ENCODE measurements at places on chromosomes 12 and 14.

DNA sequence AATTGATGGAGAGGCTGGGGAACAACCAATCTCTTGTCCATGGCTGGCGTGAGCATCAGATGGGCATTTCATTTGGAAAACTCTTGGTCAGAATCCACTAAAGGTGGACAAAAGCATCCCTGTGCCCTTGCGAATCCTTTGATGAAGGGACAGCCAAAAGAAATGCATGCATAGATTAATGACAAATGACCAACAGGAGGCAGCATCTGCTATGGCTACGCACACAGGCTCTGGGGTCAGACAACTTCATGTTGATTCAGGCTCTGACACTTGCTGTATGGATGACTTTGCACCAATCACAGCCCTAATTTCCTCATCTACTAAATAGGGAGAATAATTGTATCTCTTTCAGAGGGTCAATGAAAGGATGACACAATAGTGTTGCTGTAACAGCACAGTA lies 117.5 kb downstream of the ASCL4 start:
- DNase-seq = no peak

GRCh38 chr14:77243853-77244252 lies 27.2 kb downstream of the NGB start:
- no peak for DNase-seq

DNA sequence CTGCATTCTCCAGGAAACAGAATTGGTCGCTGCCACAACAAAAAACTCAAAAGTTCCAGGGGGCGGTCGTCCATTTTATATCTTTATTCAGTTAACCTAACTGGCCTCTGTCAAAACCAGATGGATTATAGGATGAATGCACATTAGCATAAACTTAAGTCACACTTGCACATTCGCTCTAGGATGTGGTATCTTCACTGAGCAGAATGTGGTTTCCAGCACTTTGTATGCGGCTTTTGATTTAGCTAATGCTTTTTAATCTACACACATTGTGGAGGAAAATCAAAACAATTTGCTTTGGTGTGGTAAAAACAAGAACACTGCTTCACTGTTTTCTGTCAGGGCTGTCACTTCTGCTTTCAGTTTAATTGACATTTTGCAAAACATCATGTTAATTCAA lies 4.5 kb downstream of the TAS2R50 start:
- no peak for DNase-seq

DNA sequence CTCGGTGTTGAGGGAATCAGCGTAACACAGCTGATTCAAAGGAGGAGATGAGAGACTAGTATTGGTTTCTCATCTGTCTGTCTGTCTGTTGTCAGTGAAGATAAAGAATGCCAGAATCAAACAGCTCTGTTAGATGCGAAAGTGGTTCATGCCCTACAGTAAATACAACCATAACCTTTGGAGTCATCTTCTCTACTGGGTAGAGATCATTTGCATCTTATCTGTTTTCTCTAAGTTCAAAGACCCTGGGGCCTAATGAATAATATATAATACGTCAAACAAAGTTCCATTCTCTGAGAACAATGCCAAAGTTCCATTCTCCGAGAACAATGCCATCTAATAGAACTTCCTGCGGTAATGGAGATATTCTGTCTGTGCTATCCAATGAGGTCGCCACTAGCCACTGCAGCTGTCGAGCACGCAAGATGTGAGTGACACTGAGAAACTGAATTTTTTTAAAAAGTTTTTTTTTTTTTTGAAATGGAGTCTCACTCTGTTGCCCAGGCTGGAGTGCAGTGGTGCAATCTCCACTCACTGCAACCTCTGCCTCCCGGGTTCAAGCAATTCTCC lies 6.6 kb downstream of the IL31 start:
- DNase-seq = no peak

DNA sequence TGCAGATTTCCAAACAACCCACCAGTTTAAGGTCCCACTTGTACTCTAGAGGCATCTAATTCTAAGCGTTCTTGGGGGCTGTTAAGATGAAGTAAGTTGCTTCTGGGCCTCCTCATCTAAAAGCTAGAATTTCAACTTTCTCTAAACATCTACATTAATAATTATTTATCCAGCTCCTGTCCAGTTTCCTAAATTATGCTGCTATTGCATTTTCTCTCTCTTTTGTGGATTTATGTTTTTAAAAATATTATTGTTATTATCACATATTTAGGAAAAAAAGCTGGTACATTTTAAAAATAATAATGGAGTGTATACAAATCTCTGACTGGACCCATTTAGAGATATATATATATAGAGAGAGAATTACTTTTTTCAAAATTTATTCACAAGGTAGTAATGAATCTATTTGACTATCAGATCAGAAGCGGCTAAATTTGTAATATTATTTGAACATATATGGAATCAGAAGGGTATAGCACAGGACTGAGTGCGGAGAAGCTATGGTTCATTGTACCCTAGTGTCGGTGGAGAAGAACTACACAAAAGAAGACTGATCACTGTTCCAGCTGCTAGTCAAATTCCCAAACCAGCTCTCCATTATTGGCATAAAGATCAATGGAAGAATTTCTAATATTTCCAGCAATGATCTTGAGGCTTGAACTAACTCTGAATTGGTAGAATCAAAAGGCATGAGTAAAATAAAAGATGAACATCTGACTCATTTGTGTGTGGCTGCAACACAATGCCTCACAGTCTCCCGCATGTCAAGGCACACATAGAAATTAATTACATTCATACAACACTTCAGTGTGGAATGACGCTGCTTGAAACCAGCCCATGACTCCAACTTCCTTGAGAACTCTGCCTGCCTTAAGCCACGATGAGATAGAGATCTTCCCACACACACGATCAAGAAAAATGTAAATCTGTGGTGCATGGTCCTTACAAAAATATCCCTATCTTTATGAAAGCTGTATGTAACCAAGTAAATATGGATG lies 433.4 kb upstream of the OR4E1 start:
- DNase-seq = no peak

GRCh38 chr12:98343002-98343567 lies 172.3 kb upstream of the TMPO start:
- no peak for DNase-seq

DNA sequence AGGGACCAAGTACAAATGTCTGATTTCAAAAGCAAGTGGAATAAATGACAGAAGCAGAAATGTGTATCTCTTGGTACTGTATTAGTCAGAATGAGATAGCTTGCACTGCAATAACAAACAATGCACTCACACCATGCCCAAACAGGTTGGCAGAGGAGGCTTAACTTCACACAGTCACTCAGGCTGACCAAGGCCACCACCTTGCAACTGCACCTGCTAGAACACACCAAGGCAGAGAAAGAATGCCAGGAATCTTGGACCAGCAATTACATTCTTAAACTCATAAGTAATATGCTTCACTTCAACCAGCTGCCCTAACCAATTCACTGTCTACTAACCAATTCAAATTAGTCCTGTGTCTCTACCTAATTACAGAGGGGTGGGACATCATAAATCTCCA lies 378.3 kb downstream of the BCL11B start:
- no peak for DNase-seq

GRCh38 chr12:57591782-57592325 lies 862 bp downstream of the PIP4K2C start:
- DNase-seq = no peak

DNA sequence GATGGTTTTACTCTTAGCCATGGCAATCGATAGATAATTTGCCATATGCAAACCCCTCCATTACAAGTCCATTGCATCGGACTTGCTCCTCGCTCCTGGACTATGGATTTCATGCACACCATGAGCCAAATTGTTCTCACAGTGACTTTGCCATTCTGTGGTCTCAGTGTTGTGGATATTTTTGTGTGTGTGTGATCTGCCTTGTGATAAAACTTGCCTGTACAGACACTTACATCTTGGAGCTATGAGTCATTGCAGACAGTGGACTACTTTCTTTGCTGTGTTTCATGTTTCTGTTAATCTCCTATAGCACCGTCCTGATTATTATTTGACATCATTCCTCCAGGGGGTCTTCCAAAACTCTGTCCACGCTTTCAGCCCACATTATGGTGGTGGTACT lies 8.4 kb upstream of the OR4K13 start:
- no peak for DNase-seq

DNA sequence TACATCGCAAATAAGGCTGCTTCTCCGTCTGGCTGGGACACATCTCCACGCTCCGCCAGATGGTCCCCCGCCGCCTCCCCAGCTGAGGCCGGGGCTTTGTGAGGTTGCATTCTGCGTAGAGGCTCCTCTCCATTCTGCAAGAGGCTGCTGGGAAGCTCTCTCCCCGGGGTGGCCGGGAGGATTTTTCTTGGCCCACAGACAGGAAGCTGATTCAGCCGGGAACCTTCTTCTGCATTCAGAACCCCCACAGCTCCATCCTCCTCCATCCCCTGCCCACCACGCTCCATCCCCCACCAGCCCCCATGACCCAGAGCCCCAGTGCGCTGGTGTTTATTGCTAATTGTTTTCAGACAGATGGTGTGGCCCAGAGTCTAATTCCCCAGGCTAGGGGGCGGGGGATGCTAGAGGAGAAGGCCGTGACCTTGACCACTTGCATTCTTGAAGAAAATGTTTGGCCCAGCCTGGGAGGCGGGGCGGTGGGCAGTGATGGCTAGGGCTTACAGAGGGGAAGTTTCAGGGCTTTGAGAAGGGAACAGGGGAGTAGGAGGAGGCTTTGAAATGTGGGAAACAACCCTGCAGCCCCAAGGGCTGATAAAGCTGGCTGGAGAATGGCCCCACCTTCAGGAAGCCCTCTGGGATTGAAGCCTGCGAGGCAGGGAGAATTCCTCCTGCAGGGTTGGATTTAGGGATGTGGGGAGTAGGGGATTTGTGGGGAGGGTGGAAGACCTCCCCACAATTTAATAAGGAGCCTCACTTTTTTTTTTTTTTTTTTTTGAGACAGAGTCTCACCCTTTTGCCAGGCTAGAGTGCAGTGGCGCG lies 88.5 kb upstream of the NCOR2 start:
- DNase-seq = peak; percentile 72

DNA sequence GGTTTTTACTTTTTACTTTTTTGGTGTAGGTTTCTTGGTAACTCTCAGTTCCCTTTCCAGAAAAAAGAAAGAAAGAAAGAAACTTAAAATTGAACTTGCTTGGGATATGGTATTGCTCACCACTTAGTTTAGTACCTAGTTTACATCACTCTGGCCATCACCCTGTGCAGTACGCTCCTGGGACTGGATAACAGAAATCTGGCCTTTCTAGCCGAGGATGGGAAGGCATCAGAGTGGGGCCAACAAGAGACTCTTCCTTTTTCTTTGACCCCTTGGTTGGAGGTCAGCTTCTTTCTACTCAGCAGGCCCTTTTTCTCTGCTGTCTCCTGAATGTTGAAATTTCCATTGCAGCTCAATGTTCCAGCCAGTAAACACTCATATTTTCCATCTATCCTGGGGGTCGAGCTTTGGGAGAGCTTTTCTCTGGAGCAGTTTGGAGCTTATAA lies 156.6 kb downstream of the TGFB3 start:
- no peak for DNase-seq

DNA sequence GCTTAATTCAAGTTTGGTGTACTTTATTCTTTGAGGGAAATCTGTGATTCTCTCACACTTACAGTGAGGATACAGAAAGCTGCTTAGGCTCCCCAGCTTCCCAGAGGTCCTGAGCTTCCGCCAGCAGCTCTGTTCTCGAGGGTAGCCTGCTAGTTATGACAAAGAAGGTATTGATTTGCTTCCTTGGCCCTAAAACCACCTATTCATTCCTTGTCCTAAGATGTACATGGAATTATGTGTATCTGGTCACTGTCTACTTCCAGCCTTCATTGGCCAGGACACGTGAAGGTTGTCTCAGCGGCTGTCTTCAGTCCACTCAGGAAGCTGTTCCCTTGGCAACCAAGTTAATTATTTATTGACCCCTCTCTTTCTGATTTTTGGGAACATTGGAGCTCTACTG lies 55.7 kb downstream of the GALNT8 start:
- no peak for DNase-seq

DNA sequence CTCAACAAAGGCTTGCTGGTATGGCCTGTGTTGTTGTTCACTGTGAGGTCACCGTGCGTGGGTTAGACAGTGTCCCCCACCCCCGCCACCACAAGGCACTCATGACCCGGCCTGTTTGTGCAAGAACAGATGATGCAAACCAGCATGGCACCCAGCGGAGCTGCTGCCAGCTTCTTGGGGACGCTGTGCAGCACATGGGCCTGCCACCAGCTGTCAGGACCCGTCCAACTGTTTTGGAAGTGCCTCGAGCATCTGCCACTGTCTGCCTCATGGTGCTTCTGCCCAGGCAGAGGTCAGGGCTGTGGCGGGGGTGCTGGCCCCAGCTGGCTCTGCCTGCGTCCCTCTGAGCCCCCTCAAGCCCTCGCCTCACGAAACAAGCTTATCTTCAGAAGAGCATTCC lies 1.5 kb downstream of the ASB2 start:
- DNase-seq = no peak

- no peak for DNase-seq
Measured at GRCh38 chr12:19710811-19711793, 271.8 kb downstream of the AEBP2 start.

DNA sequence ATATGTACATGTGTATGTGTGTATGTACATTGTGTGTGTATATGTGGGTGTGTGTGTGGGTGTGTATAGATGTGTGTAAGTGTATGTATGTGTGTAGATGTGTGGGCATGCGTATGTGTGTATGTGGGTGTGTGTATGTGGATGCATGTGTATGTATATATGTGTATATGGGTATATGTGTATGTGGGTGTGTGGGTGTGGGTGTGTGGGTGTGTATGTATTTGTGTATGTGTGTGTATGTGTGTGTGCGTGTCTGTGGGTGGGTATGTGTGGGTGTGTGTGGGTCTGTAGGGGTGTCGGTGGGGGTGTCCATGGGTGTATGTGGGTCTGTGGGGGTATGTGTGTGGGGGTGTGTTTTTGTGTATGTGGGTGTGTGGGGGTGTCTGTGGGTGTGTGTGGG lies 101.6 kb downstream of the PIWIL1 start:
- no peak for DNase-seq

DNA sequence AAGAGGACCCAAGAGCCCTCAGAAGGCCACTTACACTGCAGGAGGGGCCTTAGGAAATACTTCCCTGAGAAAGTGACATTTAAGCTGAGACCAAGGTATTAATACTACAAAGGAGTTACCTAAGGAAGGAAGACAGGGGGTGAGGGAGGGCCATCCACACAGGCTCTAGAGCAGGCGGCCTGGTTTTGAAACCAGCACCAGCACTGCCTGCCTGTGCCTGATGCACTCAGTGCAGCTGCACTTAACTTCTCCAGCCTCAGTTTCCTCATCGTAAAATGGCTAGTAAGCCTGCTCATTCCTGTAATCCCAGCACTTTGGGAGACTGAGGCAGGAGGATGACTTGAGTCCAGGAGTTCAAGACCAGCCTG lies 45.5 kb upstream of the PLEKHG6 start:
- DNase-seq = no peak

Data from BE2C (cell line).